ENCODE measurements at places on chromosomes 1 and 21.

DNA sequence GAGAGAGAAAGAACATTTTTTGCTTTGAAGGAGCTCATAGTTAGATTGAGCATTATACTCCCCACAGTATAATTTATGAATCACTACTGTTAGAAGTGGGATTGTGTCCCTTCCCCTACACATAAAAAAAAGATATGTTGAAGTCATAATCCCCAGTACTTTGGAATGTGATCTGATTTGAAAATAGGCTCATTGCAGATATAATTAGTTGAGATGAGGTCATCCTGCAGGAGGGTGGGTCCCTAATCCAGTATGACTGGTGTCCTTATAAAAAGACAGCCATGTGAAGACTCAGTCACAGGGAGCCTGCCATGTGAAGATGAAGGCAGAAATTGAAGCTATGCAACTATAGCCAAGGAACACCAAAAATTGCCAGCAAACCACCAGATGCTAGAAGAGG lies 76.4 kb downstream of the TGFB2 start:
- no peak for DNase-seq

- DNase-seq, result no peak
Measured at GRCh38 chr1:205518661-205519540, 14.4 kb downstream of the CDK18 start.

DNA sequence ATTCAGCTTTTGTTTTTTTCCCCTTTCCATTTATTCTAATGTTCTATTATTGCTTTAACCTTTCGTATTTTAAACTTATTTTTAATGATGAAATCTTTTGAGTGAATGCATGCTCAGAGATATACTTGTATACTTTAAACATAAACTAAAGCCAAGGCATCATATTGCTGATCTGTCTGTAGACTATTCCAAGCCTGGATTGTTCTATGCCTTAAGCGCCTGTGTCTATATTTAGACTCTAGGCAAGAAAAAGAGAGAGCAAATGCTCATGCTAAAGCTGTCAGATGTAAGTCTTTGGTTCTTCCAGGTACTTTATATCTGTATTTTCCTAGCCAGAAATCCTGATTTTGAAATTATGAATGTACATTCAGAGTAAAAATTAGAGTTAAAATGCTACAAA lies 14.4 kb downstream of the SH3GLB1 start:
- no peak for DNase-seq

- DNase-seq, result no peak
Measured at GRCh38 chr1:68384872-68385411, 64.8 kb downstream of the RPE65 start.

- DNase-seq, result no peak
Measured at GRCh38 chr21:19322360-19322759, 918.8 kb upstream of the TMPRSS15 start.

- DNase-seq, result no peak
Measured at GRCh38 chr1:229736376-229736775, 110.3 kb downstream of the URB2 start.

DNA sequence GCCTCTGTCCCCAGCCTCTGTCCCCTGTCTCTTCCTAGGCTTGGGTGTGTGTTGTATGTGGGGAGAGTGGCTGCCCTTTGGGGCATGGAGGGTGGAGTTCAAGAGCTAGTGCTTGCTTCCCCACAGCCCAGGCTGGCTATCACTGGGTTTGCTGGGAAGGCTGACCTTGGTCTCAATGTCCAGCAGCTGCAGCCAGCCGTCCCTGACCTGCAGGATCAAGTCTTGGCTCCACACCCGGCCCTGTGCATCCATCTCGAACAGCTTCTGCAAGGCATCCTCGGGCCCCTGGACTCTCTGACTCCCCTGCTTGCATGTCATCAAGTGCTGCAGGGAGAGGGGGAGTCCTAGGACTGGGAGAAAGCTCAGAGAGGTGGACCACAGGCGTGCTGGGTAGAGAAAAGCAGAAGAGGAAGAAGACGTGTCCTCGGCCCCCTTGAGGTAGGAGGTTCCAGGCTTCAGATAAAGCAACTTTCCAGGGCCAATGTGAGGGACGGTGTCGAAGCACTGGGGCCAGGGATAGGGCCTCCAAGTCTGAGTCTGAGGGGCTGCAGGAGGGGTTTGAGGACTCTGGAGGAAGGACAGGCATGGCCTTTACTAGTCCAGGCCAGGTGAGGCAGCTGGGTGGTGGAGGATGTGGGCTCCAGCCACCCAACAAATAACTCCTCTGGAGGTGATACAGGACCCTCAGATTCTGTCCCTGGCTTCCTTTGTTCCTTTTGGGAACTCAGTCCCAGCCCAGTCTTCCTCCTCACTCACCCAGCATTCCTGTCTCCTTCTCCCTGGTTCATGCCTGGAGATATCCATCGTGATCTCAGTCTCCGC lies 4.0 kb downstream of the EPS8L3 start:
- no peak for DNase-seq

GRCh38 chr21:42222386-42222785 lies 3.4 kb downstream of the ABCG1 start:
- DNase-seq, result no peak

GRCh38 chr1:71956613-71957285 lies 325.6 kb downstream of the NEGR1 start:
- DNase-seq, result no peak

GRCh38 chr1:93199150-93199549 lies 18.6 kb downstream of the CCDC18 start:
- no peak for DNase-seq

DNA sequence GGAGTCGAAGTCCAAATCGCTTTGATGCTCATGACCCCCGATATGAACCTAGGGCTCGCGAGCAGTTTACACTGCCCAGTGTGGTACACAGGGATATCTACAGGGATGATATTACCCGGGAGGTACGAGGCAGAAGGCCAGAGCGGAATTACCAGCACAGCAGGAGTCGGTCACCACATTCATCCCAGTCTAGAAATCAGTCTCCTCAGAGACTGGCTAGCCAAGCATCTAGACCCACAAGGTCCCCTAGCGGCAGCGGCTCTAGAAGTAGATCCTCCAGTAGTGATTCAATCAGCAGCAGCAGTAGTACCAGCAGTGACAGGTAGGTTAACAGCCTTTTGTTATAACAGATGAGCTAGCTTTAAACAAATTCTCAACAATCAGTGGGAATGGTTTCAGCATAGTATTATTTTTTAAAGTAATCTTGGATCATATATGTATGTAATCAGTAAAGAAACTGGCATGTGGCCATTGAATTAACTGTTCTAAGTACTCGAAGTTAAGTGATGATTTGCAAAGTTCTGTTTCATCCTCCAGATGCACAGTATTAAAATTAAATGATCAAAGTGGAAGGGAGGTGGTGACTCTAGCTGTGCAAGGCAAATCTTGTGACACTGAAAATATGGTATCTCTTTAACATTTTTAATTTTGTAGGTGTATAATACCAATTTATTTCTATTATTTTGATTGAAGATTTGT lies 29.0 kb downstream of the SPEN start:
- DNase-seq, result no peak

DNA sequence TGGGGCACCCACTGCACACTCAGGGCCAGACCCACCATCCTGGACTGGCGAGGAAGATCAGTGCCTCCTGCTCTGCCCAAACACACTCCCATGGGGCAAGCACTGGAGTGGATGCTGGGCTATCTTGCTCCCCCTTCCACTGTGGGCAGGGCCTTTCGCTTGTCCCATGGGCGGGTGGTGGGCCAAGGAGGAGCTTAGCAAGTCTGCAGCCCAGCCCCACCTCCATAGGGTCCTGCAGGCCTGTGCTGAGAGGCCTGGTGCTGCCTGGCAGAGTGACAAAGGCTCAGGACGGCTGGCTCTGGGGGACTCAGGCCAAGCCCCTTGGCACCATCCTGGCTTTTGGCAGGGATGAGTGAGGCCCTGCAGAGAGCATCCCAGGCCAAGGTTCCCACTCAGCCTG lies 89.4 kb downstream of the PTPRU start:
- DNase-seq, result no peak

DNA sequence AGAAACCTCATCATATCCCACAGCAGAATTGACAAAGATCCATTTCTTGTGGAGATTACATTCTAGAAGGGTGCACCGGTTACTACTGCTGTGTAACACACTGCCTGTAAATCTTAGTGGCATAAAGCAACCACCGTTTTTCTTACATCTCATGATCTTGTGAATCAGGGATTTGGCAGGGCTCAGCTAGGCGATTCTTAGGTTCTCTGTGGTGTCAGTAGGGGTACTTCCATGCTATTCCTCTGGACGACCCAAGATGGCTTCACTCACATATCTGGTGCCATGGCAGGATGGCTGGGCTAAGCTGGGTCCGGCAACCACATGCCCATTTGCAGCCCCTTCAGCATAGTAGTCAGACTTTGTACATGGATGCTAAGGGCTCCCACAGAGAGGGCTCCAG lies 179.8 kb upstream of the TMEM51 start:
- DNase-seq, result no peak

GRCh38 chr1:181040284-181040865 lies 6.6 kb downstream of the MR1 start:
- DNase-seq, result no peak

DNA sequence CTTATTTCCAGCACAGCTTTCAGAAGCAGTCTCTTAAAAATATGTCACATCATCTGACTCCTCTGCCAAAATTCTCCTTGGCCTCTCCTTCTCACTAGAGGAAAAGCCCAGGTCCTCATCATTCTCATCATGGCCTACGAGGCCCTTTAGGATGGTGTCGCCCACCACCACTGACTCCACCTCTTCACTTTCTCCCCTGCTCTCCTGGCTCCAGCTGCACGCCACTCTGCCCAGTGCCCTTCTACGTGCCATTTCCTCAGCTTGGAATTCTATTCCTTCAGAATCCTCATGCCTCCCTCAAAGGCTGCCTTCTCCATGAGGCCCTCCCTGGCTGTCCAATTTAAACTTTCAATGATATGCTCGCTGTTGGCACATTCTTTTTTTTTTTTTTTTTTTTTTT lies 25.3 kb upstream of the BTG2 start:
- no peak for DNase-seq

GRCh38 chr1:147892216-147892615 lies 10.4 kb upstream of the GJA8 start:
- DNase-seq, result no peak

DNA sequence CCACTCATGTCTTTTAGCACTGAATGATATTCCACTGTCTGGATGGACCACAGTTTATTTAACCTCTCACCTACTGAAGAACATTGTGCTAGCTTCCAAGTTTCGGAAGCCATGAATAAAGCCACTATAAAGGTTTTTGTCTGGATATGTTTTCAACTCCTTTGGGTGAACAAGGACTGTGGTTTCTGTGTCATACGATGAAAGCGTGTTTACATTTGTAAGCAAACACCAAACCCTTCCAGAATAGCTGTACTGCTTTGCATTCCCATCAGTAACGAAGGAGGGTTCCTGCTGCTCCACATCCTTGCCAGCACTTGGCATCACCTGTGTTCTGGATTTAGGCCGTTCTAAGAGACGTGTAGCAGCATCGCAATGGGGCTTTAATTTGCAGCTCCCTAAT lies 10.7 kb upstream of the ARHGEF16 start:
- no peak for DNase-seq

DNA sequence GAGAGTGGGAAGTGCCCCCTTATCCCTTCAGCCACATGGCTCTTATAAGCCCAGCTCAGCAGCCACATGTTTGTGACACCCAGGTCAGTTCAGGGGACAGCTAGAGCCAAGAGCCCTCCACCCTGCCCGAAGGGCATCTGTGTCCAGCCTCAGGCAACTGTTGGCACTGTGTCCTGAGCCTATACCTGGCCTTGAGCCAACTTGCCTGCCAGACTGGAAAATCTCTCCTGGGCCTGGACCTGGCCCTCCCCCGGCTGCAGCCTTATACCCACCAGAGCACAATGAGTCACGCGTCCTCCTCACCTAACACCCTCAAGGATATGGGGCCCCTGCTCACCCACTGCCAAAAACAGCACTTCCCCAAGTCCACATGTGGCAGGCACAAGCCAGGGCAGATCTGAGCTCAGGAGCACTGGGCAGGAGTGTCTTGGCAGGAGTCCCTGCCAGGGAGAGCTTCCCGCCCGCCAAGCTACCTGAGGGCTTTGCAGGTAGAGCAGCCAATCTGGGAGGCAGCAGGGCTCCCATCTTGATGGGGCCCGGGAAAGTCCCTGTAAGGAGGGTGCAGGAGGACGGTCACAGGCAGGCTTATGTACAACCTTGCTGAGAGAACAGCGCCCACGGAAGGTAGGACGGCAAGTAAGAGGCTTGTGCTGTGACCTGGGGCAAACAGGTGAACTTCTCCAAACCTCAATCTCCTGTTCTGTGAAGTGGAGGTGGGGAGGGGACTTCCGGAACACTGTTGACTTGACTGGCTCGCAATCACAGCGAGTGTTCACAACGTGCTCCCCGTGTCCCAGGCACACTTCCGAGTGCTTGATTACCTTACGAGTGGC lies 19.8 kb upstream of the HSPG2 start:
- DNase-seq, result peak; percentile 71

GRCh38 chr1:12426030-12426429 lies 192.0 kb downstream of the DHRS3 start:
- no peak for DNase-seq

DNA sequence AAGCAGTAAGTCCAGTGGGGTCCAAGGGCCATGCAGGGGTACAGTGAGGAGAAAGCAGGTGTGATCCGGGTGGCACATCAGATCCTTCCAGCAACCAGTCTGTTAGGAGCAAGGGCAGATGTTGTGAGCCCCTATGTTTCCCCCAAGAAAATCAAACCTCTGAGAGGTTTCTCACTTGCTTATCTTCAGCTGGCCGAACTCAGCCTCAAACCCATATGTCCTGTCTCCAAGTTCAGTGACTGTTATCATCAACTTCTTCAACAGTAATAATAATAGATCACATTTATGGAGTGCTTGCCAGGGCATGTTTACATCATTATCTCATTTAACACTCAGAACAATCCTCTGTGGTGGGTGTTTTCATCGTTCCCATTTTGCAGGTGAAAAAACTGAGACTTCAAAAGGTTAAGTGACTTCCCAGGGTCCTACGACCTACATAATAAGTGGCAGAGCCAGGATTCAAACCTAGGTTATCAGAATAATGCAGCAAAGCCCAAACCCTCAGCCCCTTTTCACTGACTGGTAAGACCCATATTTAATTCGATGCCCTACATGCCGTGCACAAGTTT lies 3.3 kb downstream of the CAPN2 start:
- DNase-seq, result no peak

DNA sequence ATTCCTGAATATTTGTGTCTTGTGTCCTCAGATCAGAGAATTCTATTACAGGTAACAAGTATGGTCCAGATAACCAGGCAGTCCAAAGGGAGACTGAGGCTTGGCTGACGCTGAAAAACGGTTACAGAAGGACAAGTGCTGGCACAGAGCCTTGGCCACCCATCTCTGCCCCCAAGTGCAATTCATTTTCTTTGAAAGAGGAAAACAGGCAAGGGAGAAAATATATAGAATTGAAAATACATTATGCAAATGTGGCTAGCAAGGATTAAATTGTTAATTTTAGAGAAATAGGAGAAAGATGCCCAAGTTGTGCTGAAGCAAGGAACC lies 1.2 kb downstream of the SORT1 start:
- DNase-seq, result no peak

- DNase-seq, result no peak
Measured at GRCh38 chr1:206729507-206729906, 41.1 kb upstream of the IL19 start.

- DNase-seq, result no peak
Measured at GRCh38 chr1:10965546-10966226, 46.8 kb upstream of the TARDBP start.

- no peak for DNase-seq
Measured at GRCh38 chr1:246875041-246876026, 56.4 kb downstream of the AHCTF1 start.

Measured in NCI-H1105 (cell line).